ENCODE measurements at places on chromosomes 1 and 21.

DNA sequence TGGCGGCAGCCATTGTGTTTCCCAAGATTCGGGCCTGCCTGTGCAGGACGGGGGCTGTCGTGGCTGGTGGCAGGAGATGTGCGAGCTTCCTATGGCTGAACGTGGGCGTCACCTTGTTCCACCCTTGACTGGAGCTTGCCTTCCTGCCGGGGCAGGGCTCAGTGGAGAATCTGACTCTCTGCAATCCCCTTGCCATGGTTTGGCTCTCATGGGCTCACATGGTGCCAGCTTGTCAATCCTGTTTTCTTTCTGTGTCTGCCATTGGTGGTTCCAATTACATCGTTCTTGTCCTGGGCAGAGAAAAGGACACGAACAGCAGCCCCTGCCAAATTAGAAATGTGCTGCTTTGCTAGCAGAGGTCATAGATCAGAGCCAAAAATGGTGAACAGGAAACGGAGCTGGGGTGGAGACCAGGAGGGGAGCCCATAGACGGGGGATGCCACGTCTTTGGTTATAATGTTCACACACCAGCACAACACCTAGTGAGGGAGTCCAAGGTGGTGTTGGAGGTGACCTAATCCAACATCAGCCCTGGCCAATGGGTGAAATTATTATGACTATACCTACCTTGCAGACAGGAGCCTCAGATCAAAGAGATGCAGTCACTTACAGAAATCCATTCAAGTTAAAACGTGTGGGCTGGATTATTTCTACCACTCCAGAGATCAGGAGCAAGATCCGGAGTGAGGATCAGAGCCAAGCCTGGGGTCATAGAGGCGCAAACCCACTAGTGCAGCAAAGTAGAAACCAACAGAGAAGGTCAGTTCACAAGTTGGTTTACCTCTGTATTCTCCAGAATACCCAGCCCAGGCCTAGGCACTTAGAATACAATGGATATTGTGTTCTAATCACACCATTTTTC, 253.1 kb downstream of the SIPA1L2 start:
- no peak for DNase-seq

- DNase-seq, result no peak
Measured at GRCh38 chr1:241641773-241642592, 1.8 kb upstream of the CHML start.

DNA sequence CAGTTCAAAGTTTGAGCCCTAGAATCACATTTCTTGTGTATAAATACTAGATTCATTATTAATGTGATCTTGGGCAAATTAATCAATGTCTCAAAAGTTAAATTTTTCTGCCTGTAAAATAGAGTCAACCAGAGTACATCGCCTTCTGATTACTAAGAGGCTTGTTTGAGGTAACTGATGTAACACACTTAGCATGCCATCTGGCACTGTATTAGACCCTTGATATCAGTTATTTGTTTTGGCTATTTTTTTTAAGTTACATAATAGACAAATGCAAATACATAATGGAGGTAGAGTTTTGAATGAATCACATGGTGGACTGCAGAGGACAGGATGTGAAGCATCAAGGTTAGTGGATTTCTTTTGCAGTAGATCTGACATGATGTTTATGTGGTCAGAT, 298.4 kb downstream of the ADGRL2 start:
- DNase-seq, result no peak

DNA sequence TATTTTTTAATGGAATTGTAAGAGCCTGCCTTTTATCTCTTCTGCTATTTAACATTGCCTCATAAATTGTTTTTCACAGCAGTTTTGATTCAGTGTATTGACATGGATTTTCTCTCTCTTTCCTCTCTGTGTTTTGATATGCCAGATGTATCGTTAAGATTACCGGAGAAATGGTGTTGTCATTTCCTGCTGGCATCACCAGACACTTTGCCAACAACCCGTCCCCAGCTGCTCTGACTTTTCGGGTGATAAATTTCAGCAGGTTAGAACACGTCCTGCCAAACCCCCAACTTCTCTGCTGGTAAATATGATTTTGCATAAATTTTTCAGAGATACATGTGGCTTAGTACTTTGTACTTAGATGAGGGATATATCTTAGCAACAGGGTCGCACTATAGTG, 23.1 kb upstream of the DYNLT5 start:
- DNase-seq, result no peak

DNA sequence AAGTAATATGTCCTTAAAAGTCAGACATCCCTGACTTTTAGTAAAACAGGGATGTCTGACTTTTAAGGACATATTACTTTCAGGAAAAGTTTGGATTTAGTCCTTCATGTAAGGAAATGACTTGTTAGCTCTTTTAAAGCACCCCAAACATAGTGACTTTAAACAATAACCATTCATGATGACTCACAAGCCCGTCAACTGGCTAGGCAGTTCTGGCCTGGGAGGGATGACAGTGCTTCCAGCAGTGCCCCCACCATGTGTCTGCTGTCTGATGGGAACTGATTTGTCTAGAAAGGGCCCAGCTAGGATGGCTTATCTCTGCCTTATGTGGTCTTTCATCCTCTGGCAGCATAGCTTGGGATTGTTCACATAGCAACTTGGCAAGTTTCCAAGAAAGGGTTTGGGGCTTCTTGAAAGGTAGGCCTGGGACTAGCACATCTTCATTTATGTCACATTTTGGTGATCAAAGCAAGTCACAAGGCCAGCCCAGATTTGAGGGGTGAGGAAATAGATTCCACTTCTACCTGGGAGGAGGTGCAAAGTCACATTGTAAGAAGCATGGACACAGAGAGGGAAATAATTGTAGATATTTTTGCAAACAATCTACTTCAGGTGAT, 143.5 kb downstream of the C1orf94 start:
- no peak for DNase-seq

DNA sequence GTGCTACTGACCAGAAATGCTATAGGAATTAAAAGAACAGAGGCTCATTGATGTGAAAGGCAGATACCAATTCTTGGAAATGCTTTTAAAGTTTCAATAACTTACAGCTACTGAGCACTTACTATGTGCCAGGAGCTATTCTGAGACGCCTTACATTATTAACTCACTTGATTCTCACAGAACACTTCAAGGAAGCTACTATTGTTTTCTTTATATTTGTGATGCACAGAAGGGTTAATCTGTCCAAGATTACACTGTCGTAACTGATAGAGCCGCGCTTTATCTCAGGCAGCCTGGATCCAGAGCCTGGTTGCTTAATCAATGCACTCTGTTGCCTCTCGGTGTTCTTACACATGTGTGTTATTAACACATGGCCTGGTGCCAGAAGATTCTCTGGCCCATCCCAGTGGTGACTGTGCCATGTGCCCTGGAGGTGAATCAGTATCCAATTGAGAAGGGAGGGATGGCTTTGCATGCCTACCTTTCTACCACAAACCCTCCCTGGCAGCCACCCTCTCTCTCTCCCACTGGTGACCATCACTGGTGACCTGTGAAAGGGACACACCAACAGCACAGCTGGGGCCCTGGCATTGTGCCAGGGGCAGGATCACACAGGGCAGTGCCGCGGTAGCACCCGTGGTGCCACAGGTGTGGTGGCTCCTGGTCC, 8.8 kb downstream of the FMO1 start:
- no peak for DNase-seq

- no peak for DNase-seq
Measured at GRCh38 chr1:19307794-19308508, 4.0 kb downstream of the AKR7A2 start.

- DNase-seq, result no peak
Measured at GRCh38 chr1:94753171-94753972, 66.8 kb upstream of the SLC44A3 start.

DNA sequence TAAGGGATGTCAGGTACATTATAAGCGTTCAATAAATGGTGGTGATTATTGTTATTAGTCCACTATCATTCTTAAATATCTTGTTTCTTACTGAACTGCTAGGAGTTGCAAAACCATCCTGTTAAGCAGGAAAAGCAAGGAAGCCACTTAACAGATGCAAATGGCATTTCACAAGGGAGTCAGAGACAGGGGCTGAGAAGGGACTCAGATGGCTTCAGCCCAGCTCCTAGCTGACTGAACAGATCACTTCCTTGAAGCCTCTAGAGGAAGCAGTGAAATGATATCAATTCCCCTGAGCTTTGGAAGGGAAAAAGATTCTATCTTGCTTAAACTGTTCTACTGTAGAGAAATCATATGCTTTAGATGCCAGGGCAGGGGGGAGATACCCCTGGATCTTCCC, 151.5 kb downstream of the ST6GALNAC5 start:
- DNase-seq, result no peak

DNA sequence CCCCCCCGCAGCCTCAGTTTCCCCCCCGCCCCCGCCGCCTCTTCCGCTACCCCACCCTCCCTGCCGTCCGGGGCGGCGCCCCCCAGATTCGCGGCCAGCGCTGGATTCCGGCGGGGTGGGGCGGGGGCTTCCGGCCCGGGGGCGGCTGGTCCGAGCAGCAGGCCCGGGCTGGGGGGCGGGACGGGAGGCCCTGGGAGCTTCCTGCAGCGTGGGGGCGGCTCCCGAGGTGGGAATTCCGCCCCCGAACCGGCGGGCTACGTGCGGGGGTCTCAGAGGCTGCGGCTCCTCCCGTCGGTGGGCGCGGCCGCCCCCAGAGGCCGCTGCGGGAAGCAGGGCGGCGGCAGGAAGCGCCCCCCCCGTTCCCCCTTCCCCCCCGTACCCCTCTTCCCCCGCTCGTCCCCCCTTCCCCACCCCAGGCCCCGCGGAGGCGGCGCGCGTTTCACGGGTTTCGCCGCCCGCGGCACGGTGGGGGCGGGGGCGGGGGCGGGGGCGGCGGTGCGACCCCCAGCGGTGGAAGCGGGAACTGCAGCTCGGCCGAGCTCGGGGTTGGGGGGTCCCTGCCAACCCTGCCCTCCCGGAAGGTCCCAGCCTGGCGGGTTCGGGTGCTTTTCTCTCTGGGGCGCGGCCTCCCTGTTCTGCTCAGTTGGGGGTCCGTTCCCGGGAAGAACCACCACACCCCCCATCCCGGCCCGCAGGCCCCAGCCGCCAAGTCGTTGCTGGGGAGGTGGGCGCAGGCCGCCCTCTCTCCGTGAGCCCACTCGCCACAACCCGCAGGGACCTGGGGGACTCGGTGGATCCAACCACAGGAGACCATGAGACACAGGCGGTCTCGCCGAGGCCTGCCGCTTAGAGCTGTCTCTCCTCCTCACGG, 76.3 kb downstream of the MORN1 start:
- DNase-seq, result peak; percentile 67

DNA sequence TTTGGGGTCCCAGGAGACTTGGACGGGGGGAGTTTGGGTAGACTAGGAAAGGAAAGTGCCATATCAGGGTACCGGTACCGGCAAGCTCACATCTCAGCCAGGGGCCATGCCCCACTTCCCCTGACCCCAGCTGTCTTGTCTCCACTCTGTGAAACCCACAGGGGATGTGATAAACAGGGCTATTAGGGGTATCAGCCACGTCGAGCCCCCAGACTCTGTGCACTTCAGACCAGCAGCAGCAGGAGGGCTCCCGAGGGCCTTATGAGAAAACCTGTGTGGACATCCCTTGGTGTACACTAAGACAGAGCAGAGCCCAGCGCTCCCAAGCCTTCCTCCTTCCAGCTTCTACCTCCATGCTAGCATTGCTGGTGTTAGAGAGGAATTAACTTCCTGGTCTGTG, 46.3 kb downstream of the TNNT2 start:
- DNase-seq, result no peak

- no peak for DNase-seq
Measured at GRCh38 chr1:52867087-52867863, 24.7 kb downstream of the ZYG11A start.

DNA sequence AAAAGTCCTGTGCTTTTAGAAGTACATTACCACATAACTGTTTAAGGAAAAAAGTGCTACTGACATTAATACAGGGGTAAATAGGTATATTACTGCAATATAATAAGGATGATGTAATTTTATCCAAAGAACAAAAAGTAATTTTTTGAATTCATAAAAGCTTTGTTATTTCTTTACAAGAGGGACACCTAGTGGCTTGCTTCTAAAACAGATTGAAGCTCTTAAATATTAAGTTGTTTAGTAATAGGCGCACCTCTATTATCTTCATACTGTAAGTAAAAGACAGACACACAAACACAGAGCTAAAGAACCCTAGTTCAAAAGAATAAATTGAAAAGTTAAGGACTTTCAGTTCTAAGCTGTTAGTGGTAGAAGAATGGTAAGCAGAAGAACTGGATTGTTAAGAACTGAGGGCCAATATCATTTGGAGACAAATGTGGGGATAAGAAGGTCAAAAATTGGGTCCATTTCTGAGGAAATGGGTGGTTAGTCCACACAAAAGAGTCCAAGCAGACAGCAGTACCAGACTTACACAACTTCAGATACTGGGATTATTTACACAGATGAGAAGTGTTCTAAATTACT, 15.4 kb downstream of the ZNHIT6 start:
- no peak for DNase-seq

GRCh38 chr21:31813862-31814261, 59.0 kb upstream of the HUNK start:
- DNase-seq, result no peak

GRCh38 chr1:215357901-215358300, 209.2 kb upstream of the KCTD3 start:
- DNase-seq, result no peak

DNA sequence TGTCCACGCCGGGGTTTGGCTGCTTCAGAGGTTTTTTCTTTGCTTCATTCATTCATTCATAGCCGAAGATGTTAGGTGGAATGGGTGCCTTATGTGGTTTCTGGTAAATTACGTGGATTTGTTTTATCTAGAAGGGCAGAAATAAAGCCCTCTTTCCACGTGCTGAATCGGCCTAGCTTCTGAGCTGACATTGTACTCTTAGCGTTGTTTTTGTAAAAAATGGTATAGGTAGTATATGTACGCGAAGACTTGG, 1.5 kb downstream of the GALNT2 start:
- DNase-seq, result no peak

- DNase-seq, result no peak
Measured at GRCh38 chr1:157975228-157975950, 18.1 kb upstream of the KIRREL1 start.

GRCh38 chr1:166145499-166145898, 21.3 kb downstream of the FAM78B start:
- no peak for DNase-seq

- no peak for DNase-seq
Measured at GRCh38 chr1:199665371-199665770, 362.1 kb upstream of the NR5A2 start.

GRCh38 chr21:42744520-42745445, 91.4 kb downstream of the PDE9A start:
- DNase-seq, result no peak

GRCh38 chr1:203407296-203407695, 56.4 kb upstream of the FMOD start:
- no peak for DNase-seq

GRCh38 chr1:82317671-82318070, 516.9 kb downstream of the ADGRL2 start:
- no peak for DNase-seq

Measured in stimulated activated CD4-positive, alpha-beta T cell treated with anti-CD3 and anti-CD28 coated beads, Interleukin-2, amount 100 ng/mL, for 24 hours (primary cell).